Right kidney (tissue), 9 donors: ENCODE measurements at places on chromosomes 2 and 18.

DNA sequence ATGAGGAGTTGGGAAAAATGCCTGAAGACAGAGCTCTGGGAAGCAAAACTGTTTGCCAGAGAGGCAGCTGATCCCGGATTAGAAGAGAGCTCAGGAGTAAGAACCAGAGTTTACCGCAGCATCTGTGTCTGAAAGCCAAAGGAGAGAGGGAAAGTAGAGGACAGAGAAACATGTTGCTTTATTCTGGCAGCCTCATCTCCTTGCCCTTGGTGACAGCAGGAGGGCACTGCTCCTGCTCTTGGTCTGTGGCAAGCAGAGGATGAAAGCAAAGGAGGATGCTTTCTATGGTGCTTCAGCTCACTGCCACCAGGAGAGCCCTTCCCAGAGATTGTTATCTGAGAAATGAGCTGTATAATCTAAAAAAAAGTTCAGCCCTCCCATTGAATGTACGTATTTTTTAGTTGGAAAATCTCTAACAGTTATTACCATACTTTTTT is 7.7 kb downstream of the SLC1A4 start:
- DNase-seq = no peak

GRCh38 chr18:4455113-4455811 is at the start of gene DLGAP1:
Gene DLGAP1, minus strand, starts transcription at chr18:4455307.
- peak; percentile 95 for DNase-seq

- no peak for DNase-seq
Observed at GRCh38 chr18:6270771-6271216, 143.9 kb downstream of the L3MBTL4 start.

DNA sequence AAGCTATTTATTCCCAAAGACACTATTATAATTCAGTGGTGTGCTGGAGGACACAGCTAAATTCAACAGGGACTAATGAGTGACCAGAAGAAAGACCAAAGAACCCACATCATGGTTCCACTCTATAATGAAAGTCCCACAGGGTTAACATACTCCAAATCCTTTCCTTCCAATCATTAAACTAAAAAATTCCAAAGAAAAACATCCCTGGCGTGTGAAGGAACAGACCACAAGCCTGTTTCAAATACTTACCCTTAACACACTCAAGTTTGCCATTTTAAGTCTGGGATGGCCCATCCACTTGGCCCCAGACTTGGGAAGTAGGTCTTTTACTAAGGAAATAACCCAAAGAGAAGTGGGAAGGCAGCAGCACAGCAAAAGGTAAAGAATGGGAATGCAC is 150.1 kb upstream of the CCDC150 start:
- DNase-seq = no peak

- DNase-seq = no peak
Observed at GRCh38 chr2:169365029-169365480, 2.7 kb upstream of the LRP2 start.

- DNase-seq = no peak
Observed at GRCh38 chr2:115678129-115678528, 1235.7 kb downstream of the DPP10 start.

DNA sequence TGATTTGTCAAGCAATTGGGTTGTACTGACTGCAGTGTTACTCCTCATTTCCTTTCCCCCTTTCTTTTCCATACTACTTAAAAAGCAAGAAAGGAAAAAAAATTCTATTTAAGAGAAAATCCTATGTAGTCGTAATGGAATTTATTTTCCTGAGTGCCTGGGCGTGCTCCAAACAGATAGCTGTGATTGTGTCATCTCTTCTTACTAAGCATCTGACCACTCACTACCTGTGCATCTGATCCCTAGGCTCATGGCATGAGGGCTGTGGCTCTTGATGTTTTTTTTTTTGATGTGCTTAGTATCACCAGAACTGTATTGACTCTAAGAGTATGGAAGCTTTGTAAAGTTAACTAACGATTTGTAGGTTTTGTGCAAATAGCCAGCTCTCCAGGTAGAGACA is 19.0 kb downstream of the CRIM1 start:
- no peak for DNase-seq

GRCh38 chr2:184799379-184799778 is 201.1 kb downstream of the ZNF804A start:
- DNase-seq = no peak

GRCh38 chr2:176704282-176704858 is 435.1 kb downstream of the MTX2 start:
- peak; percentile 25 for DNase-seq

DNA sequence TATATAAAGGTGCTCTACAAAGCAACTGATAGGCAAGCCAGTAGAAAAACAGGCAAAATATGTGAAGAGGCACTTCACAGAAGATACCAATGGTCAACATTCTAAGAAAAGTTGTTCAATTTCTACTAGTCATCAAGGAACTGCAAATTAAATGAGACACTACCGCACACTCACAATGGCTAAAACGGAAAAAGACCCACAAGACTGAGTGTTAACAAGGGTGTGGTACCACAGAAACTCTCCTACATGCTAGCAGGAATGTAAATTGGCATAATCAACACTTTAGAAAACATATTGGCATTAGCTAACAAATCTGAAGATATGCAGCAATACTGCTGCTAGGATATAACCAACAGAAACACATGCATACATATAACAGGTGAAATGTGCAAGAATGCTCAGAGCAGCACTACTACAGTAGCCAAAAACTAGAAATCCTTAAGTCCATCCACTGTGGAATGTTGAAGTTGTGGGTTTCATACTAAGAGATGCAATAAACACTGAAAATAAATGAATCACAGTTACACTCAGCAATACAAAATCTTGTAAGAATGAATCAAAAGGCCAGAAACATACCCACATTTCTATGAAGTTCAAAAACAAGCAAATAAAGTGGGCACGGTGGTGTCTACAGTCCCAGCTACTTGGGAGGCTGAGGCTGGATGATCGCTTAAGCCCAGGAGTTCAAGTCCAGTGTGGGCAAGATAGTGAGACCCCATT is 9.2 kb downstream of the RNU4ATAC start:
- DNase-seq = no peak

GRCh38 chr18:79245517-79246001 is 150.2 kb upstream of the NFATC1 start:
- no peak for DNase-seq

GRCh38 chr18:8835521-8835953 is 130.2 kb downstream of the MTCL1 start:
- DNase-seq = no peak

DNA sequence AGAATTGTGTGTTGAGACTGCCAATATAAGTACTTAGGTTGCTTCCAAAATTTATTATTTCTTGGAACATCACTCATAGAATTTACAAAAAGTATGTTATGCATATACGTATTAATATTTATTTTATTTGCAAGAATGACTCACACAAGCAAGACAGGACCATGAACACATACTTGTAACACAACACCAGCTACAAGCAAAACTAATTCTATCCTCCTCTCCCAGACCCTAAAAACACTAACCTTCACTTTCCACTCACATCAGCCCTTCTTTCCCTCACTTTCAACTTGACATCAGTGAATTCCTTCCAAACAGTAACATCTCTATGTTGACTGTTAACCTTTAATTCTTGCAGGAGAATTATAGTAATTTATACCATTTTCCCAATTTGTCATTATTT is 24.3 kb downstream of the OSBPL1A start:
- DNase-seq = no peak

DNA sequence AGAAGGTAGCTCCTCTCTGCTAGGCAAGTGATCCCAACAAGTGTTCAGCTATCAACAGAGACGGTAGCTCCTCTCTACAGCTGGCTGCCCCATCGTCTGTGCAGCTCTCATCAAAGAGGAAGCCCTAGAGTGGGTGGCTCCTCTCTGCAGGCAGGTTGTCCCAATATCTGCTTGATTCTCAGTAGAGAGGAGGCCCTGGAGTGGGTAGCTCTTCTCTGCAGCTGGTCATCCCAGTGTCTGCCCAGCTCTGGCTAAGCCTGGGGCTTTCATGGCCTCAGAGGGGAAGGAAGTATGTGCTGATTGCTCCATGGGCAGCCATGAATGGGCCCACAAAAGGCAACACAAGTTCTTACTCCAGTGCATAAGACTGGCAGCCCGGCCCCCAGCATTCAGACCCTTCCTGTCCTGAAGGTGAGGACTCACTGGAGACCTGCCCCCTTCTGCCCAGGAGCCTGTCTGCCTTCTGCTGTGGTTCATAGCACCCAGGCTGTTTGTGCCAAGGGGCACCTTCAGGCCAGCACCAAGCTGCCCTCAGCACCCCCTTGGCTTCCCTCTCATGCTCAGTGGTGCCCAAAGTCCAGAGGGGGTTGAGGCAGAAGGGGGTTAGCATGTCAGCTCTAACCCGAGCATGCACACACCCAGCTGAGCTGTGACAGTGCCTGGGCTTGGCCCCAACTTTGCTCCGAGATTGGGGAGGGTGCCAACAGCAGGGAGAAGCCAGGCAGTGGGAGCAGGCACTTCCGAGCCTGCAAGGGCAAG is 48.9 kb downstream of the CCDC68 start:
- no peak for DNase-seq
